ENCODE measurements at places on chromosomes 4 and X.

DNA sequence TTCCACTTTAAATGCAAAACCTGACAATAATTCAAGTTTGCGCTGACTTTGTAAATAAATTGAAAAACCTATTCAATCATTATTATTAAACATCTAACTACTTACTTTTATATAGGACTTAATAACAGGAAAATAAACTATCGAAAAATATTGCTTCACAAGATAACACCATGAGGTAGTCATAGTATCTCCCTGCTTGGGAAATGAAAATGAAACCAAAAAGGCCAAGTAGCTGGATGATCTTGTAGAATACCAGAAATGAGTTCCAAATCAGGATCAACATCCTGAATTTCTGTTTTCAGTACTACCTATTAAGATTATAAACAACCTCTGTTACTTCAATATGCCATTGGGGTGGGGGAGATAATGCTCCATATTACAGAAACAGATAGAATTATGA is 58.9 kb downstream of the CHIC2 start:
- no peak for DNase-seq

- no peak for DNase-seq
Measured at GRCh38 chr4:157220371-157220881, at the start of gene GRIA2. Gene GRIA2, plus strand, starts transcription at chr4:157220728. Its CDS starts 315 bp downstream, at chr4:157221043.

DNA sequence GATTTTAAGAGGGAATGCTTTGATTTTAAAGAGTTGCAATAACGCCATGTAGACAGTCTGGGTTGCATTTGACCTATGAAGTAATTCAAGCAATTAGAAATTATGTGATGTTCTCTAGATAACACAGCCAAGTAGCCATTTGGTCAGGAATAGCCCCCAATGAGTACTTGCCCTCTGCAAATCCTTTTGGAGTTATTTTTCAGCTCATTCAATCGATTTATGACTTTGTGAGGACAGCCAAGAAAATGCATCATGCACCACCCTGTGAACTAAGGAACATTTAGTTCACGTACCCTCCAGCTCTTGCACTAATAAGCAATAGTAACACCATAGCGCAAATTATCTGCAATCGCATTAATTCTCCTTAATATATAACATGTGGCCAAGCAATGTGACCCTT is 552.6 kb upstream of the INTU start:
- no peak for DNase-seq

- no peak for DNase-seq
Measured at GRCh38 chr4:166895771-166896170, 338.5 kb downstream of the SPOCK3 start.

GRCh38 chr4:171629737-171630136 is 183.5 kb upstream of the GALNTL6 start:
- DNase-seq: no peak

DNA sequence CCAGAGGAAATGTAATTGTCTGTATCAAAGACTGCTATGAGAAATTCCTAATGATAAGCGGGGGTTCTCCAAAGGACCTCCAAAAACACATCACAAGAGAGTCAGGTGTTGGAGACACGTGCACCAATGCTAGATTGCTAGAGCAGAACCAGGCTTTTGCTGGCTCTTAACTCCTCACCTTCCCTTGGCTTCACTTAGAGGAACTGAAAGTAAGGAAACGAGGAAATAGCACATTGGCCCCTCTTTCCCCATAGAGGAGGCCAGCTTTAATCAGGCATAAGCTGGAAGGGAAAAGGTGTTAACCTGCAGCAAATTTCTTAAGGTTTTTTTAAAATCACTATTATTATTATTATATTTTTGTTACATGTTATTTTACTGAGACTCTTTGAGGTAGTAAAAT is 13.6 kb downstream of the OTC start:
- DNase-seq: no peak

GRCh38 chr4:98746936-98747335 is 88.5 kb upstream of the TSPAN5 start:
- DNase-seq: no peak

GRCh38 chr4:83922402-83922801 is 386.5 kb downstream of the GPAT3 start:
- DNase-seq: no peak

DNA sequence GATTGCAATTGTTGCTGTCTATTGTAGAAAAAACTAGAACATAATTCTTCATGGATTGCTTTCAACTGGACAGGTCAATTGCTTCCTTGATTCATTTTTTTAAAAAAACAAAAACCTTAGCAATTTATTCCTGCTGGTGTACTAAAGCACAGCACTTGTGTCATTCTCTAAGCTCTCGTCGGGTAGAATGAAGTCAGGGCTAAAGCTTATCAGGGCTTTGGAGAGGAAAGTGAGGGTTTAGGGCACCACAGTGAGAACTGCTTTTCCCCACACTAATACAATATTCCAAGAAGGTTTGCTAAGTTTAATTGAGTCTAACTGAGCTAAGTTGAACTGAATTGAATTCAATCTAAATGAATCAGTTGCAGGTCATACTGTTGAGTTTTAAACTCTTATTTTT is 76.4 kb upstream of the TLR3 start:
- DNase-seq: no peak

- no peak for DNase-seq
Measured at GRCh38 chr4:38133711-38134480, 173.7 kb downstream of the PTTG2 start.

DNA sequence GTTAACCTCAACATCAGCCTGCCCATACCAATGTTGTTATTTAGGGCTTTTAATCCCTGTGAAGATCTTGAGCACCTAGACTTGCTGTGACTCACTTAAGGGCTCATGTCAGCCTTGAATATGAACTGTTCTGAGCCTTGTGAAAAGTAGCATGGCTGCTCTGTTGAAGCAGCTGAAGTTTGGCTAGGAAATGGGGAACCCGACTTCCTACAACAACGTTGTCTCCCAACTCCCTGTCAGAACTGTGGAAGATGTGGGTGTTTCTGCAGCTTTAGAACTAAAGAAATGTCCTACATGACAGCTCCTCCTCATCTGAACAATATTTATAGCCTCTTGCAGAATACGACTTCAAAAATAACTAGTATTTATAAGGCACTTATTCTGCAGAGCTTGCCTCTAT is 27.5 kb downstream of the STOX2 start:
- DNase-seq: no peak

DNA sequence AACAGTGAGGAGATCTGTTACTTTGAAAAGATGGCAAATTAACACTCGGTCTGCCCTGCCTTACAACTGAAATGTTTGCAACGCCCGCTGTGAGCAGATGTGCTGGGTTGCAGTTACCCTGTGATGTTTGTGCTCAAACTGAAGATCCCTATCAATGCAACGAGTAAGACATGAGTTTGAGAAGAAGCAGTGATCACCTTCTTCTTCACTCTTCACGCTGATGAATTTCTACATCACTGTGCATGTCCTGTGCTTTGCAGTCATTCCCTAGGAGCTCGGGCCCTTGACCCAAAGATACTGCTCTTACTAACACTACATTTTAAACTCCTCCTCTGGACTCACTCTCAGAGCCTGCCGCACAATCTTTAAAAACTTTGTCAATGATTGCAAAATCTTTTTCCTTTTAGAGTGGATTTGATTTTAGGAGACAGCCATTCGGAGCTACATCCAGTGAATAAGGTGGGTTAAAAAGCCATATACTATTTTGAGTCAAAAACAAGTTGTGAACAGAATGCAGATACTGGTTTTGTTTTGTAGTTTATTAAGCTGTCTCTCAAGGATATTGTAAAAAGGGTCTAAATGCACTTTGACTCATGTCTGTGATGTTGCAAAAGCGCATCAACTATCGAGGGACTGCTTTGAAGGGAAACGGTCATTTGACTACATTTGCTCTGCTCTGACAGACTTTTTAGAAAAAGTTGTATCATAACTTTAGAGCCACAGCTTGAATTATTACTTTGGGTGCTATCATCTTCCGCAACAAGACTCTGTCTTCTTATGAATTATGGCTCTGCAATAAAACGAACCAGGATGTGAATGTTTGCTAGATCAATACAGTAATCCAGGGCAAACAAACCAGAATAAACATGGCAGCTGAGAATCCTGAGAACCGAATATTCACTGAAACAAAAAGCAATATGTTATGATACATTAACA is 5.7 kb upstream of the RHOH start:
- DNase-seq: no peak

DNA sequence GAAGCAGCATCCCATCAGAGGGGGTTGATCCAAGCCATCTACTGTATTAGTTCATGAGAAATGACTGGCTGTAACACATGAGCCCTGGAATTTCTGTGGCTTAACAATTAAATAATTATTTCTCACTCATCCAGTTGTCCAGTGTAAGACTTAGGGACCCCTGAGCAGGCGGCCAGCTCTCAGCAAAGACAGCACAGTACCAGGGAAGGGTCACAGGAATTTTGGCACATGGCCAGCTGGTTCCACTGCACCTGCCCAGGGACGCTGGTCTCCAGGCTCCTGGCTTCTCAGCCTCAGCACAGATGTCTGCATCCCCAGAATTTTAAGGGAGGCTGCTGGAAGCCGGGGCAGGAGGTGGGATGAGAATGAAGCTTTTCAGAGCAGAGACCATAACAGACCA is 93.7 kb upstream of the DHRSX start:
- no peak for DNase-seq

DNA sequence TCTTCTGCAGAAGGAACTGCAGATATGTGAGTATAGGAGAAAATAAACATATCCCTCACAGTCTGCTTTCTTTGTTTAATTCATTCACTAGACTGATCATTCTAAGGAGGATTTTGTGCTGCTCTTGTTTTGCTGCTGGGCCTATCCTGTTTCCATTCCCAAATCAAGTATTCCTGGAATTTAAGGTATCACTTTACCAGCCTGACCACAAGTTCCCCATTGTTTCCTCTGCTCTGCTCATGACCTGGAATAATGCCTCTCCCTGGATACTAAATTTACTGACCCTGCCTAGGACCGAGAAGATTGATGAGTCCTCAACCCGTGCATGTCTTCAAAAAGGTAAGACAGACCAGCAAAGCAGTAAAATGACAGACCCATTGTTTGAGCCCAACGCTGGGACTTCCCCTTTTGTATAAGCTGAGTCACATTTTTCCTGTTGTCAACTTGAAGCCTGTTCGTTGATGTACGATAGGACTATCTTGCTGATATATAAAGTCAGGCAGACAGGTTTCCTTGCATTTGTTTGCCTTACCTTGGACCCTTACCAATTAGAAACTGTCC is 85.5 kb upstream of the TET2 start:
- DNase-seq: no peak

DNA sequence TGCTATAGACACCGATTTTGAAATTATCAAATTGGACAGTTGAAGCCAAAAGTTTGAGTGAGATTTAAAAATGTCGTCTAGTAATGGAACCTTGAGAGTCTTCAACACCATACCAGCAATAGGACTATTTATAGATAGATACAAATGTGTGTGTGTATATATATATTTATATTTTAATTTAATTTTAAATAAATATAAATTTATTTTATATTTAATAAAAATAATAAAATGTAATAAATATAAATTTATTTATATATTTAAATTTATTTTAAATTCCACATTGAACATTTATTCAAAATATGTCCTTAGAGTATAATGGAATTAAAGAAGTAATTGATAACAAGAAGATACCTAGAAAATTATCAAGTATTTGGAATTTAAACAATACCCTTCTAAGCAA is 221.9 kb upstream of the CXXC4 start:
- no peak for DNase-seq

DNA sequence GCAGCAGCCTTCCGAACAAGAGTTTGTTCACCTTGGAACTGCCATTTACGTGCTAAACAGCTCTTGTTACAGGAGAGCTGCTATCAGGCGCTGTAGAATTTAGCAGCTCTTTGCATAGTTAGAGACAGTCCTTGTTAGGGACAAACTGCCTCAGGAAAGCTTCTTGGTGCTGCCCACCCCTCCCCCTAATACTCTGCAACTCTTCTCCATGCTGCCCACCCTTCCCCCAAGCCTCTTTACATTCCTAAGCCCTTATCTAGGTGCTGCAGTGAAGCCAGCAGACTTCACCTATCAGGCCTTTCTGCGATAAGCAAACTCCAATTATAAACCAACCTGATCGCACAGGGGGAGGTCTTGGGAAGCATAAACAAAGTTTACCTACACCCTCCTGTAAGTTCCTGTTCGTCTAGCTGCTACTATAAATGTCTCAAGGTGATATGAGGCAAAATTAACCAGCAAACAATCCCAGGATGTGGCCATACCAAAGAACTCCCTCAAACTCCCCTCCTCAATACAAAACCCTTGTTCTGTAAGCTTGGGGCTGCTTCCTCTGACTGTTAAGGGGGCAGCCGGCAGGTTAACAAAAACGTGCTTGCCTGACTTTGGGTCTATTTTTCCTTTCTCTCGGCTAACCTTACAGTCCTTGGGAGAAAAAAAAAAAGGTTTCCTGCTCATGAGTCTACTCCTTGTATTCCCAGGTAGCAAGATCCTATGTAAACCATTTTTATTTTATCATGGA is 74.0 kb upstream of the GC start:
- DNase-seq: no peak

GRCh38 chr4:1731180-1731579 is 9.9 kb downstream of the TACC3 start:
- peak; percentile 29 for DNase-seq

- DNase-seq: no peak
Measured at GRCh38 chrX:131792356-131792749, 230.7 kb upstream of the STK26 start.

DNA sequence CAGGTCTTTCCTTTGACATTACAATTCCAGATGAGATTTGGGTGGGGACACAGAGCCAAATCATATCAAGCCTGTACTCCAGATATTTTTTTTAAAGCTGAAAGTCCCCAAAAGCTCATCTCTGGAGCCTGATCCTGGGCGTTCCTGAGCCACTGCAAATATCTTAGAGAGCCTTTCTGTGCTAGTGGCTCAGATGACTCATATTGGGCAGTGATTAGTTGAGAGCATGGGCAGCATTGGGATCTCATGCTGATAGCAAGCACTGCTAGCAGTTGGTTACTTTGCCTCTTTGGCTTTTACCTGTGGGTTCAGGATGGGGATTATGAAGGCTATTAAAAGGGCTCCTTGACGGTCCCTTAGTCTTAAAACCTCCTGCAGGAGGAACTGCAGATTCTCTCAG is 51.4 kb upstream of the SCRG1 start:
- no peak for DNase-seq
